ENCODE measurements at places on chromosomes 2 and 18.

DNA sequence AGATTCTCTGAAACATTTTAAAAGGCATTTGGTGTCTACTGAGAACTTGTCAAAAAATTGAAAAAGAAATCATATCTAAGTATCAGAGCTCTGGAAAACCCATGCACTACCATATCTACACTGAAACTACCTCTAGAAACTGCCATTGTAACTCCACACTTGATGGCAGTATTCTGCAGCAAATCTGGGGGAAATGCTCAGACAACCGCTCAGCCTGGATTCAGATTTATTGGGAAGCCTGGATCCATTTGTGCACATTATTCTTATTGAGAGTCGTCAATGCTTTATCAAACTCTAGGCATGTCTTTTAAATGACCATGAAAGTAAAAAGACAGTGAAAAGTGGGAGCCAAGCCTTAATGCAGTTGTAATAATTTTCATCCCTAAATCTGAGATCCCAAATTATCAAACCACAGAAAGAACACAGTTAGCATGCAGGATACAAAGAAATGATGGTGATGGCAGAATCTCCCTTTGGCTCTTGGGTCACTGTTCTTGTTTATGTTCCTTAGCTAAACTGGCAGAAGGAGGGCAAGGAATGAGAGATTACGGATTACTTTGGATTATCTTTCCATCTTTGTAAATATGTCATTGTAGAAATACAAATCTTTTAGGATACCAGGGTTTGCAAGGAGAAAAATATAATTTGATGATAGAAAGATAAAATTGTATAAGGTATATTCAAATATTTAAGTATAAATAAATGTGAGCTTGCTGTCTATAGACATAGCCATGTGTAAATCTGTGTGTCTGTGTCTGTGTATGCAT, 512.1 kb upstream of the SYT4 start:
- DNase-seq: no peak

GRCh38 chr2:61125123-61125710, 36.8 kb upstream of the C2orf74 start:
- DNase-seq: no peak

DNA sequence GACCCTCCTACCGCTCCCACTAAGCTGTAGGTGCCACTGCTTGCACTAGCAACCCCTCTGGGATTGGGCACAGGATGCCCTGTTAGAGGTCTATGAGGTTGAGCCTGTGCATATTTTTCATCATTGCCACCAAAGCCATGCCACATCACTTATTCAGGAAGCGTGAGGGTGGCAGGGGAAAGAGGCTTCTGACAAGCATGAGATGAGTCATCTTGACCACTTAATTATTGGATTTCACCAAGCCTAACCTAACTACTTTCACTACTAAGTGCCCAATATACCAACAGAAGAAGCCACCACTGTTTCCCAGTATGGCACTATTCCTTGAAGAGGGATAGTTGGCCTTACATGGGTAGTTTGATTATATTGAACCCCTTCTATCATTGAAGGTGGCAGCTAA, 181.3 kb upstream of the EPHA4 start:
- DNase-seq: no peak

DNA sequence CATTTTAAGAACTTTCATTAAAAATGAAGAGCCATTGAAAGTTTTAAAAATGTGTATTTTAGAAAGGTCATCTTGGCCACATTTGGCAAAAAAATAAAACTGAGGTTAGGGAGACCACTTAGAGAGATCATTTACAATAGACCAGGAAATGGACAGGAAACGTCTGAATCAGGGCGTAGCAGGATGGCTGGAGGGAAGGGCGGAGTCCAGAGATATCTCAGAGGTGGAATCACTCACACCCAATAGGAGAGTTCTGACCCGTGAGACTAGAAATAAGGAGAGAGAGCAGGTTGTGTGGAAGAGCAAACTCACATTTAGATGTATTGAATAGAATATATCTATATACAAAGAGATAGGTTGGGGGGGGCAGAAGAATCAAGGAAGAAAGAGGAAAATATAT, 373.4 kb downstream of the METTL4 start:
- DNase-seq: no peak

DNA sequence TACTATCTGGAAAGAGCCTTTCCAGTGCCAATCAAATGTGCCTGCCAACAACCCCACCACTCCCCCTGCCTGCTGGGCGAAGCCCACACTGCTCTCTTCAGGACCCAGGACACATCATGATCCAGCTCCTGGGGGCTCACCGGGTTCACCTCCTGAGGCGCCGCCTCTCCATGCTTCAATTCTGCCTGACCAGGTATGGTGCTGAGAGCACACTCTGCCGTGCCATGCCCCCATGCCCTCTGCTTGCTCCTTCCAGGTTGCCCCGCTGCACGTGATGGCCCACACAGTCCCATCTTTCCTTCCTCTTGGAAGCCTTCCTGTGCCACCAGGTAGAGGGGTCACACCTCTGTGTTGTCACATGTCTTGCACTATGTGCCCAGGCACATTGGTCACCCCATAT, 47.5 kb downstream of the ASB18 start:
- DNase-seq: no peak

GRCh38 chr18:7633171-7633570, 66.1 kb downstream of the PTPRM start:
- DNase-seq: no peak

- no peak for DNase-seq
These were observed 42.1 kb downstream of the MYCN start for GRCh38 chr2:15982285-15983044.

- no peak for DNase-seq
These were observed 7.4 kb downstream of the RAPGEF4 start for GRCh38 chr2:172742931-172743540.

DNA sequence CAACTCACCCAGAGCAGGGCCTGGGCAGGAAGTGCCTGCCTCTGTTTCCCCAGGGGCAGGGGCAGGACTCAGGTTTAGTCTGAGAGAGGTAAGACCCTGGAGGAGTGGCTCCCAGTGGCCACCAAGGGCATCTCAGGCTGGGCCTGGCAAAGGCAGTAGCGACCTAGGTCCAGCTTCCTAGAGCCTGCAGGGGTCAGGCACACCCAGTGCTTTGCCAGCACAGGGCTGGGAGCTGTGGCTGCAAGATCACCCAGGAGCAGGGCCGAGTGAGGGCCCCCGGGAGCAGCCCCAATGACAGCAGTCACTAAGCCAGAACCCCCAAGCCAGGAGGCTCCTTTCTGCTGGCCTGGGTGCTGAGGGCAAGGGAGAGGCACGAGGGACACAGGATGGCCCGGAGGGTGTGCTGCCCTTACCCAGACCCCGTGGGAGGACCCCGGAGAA, 8.8 kb upstream of the DUSP2 start:
- no peak for DNase-seq

- DNase-seq: peak; percentile 16
These were observed 2.6 kb upstream of the GPR35 start for GRCh38 chr2:240622531-240623235.

GRCh38 chr18:57976230-57976773, 67.7 kb upstream of the NEDD4L start:
- no peak for DNase-seq

DNA sequence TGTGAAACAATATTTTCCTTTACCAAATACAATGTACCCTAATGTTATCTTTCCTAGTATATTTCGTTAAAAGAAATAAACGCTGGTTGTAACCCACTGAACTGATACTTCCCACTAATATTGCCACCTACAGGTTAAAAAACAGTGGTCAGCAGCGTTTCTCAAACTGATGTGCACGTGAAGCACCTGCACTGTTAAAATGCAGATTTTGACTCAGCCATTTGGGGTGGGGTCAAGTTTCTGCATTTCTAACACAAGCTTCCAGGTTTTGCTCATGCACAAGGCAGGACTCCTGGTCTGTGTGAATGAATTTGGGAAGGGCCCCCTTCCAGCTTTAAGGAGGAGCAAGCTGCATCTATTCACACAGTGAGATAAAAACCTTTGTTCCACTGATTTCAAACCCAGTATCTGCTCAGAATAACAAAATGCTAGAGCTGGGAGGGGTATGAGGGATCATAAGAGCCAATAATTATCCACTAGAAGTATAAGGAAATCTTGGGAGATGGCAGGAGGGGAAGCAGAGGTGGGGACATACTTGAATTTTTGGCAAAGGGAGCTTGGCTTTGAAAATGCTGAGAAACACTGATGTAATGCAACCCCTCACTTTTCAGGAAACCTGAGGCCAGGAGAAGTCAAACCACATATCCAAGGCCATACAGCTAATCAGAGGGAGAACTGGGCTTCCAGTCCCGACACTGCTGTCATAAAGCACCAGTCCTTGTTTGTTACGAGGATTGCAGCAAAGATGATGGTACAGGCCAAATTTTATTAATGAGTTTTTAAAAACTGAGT, 116.2 kb downstream of the RBMS1 start:
- DNase-seq: no peak

DNA sequence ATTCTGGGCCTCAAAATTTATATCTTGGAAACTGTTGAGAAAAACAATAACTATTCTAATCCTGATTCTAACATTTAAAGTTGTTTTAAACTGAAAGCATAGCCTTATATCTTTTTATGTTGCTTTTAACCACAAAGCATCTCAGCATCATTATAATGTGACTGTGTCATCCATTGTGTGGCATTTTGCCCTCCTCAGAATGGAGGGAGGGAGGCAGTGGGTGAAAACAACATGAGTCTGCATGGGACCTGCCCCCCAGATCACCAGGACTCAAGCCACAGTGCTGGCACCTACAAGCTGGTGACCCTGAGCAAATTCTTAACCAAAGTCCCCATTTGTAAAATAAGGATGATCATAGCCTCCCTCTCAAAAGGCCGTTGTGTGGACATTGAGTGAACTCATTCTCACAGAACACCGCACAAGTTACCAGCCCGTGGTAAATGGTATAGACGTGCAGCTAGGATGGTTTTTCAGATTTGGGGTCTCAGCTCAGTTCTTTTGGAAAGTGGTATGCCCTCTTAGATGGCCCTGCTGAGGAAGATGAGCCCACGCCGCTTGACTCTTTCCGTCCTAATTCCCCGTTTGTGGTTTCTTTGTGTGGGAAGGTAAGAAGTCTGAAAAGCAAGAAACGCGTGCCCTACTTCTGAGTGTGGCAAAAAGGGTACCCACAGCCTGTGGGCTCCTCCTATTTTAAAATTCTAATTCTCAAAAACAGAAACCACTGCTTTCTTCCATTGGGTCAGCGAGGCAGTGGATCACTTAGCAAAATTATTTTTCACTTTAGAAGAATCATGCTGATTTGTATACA, 305.0 kb upstream of the ID2 start:
- no peak for DNase-seq

DNA sequence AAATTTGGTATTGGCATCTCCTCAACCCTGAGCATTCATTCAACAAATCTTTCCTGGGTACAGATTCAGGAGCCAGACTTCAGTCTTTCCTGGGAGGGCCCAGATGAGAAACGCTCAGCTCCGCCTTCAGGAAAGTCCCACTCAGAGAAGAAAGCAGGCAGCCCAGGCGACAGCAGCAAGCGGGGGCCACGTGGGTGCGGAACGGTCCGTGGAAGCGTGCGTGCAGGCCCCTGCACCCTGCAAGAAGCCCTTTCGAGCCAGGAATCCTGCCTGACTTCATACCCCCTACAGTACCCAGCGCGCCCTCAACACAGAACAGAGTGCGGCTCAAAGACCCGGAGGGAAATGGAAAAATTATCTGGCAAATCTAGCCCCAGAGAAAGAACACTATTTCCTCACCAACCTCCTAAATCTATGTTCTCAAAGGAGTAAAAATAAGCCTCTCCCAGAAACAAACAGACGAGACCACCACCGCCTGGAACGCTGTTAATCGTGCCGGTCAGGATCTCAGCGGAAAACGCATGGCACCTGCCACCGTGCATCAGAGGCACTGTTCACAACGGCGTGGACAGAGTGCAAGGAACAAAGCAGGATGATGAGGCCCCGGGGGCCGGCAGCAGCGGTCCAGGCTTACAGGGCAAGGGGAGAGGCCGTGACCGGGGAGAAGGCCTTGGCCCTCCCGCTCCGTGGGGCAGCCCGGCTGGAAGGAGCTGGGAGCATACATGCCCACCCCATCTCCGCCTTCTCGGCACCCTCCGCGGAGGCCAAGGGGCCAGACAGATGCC, 318.3 kb downstream of the EIPR1 start:
- no peak for DNase-seq

- no peak for DNase-seq
These were observed 49.3 kb upstream of the PROKR1 start for GRCh38 chr2:68594041-68594440.
